ENCODE measurements at places on chromosomes 2 and 18. TPM values are rescaled to one million over a fixed set of nuclear protein-coding genes. Genes with fewer than 3 reads are reported as not detected.

GRCh38 chr2:215401896-215402379 is 33.9 kb downstream of the FN1 start:
- DNase-seq, result no peak

- DNase-seq, result no peak
Observed at GRCh38 chr18:76401498-76401897, 93.5 kb downstream of the ZNF516 start.

- no peak for DNase-seq
Observed at GRCh38 chr2:125330133-125330532, 1305.0 kb downstream of the CNTNAP5 start.

- DNase-seq, result no peak
Observed at GRCh38 chr2:240225660-240226475, 85.4 kb upstream of the OTOS start.

- DNase-seq, result no peak
Observed at GRCh38 chr2:11683476-11683875, 13.5 kb upstream of the NTSR2 start.

The DSEL gene
- 0.06 TPM for total RNA-seq

DNA sequence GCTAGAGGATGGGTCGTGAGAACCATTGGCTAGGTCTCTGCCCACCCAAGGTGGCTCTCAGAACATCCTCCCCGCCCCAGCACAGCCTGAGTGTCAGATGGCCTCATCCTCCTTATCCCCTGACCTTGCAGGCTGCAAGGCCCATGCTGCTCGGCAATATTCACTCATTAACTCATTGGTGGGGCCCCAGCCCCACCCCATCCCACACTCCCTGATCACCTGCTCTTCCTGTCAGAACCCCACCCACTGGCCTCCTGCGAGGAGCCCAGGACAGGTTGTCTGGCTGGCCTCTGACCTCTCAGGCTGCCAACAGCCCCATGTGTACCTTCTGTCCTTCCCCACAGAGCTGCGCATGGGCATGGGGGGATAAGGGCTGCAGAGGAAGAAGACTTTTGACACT is 5.3 kb downstream of the ADCY3 start:
- no peak for DNase-seq

DNA sequence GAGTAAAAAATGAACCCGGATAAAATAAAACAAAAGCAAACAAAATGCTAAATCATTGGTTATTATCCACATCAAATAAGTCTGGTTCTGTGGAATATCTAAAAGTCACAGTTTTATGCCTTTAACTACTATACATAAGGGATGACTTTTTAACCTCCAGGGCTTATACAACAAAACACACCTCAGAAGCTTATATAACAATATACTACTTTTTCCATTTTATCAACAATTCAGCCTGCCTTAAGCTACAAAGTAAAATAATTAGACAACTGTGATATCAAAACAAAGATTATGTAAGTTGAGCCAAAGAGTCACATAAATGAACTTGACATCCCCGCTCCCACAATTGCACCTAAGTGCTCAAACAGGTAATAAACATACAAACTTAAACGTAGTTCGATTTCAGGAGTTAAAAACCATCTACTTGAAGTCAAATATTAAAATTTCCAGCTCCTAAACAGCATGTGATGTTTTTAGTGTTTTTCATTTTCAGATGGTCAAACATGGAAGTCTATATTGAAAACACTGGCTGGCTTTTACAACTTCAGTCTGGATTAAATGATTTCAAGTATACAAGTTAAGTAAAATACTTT is 54.7 kb downstream of the ATIC start:
- no peak for DNase-seq

GRCh38 chr2:54724560-54725342 is 1.3 kb downstream of the EML6 start:
- no peak for DNase-seq

GRCh38 chr2:11127761-11128160 is 27.5 kb upstream of the SLC66A3 start:
- no peak for DNase-seq

The CRYGD gene
- total RNA-seq, result not detected

- no peak for DNase-seq
Observed at GRCh38 chr2:83654091-83654611, 804.9 kb downstream of the SUCLG1 start.

The GNLY gene
- not detected for total RNA-seq

The CACNB4 gene
- 14.3 TPM for total RNA-seq

GRCh38 chr2:26243470-26244308 is 743 bp downstream of the HADHA start:
- DNase-seq, result no peak

- DNase-seq, result no peak
Observed at GRCh38 chr2:15991231-15991630, 50.9 kb downstream of the MYCN start.

The ACTR3 gene
- total RNA-seq, result 225 TPM

DNA sequence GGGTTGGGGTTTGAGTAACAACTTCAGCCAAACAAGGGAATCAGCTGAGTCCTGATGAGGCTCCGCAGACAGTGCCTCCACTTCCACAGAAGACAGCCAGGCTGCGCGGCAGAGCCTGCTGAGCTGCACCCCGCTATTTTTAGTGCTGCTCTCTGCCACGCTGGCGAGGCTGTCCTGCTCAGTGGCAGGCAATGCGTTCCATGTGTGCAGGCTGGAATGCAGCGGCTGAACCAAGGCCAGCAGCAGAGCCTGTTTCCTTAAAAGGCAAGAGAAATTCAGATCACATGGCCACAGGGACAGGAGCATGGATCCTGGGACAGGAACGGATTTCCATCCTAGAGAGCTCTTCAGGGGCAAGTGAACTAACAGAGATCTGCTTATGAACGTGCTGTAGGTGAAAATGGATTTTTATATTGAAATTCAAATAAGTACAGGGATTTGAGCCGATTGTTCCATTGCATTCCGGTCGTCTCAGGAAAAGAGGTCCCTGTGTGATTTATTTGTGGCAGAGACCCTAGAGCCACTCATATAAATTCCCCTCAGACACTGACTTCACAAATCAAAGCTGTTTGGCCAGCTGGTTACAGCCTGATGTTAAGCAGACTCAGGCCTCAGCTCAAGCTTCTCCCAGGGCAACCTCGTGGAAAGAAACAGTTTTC is 98.7 kb downstream of the COL6A3 start:
- DNase-seq, result peak; percentile 71

The FAM237A gene
- not detected for total RNA-seq

The TEX44 gene
- total RNA-seq, result not detected

- DNase-seq, result no peak
Observed at GRCh38 chr2:230172852-230173251, 46.9 kb downstream of the SP110 start.

The MARCO gene
- total RNA-seq, result not detected

DNA sequence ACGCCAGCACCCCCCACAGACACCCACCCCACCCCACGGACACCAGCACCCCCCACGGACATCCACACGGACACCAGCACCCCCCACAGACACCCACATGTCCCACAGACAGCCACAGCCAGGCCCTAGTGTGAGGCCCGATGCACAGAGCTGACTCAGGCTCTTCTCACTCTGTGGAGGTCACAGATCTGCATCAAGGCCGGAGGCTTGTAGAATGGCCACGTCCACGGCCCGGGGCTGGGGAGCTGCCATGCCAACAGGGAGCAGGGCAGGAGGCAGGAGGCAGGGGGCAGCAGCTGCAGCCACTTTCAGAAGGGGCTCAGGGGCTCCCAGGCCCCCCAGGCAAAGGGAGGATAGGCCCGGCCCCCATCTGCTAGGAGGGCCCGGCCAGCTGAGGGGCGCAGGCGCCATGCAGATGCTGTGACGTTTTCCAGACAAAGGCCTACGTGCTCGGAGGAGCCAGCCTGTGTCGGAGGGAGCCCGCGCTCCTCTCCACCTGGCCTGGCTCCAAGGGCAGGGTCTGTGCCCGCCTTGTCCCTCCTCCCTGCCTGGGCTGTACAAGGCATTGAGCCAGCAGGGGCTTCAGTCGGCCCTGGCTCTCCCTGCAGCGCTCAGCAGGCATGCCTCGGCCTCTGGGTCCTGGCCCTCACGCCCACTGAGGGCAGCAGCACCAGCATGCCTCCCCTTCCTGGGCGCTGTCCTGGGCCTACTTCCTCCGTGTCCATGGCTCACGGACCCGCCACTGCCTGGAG is 249.0 kb downstream of the TWIST2 start:
- DNase-seq, result no peak

DNA sequence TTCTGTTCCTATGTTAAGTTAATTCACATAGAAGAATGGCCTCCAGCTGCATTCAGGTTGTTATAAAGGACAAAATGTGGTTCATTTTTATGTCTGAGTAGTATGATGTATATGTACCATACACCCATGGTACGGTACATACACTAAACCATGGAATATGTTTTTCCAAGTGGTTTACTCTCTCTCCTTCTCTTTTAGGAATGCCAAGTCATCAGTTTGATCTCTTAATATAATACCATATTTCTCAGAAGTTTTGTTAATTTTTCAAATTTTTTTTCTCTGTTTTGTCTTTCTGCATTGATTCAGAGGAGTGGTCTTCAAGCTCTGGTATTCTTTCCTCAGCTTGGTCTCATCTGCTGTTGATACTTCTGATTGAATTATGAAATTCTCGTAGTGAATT is 230.9 kb downstream of the DSEL start:
- DNase-seq, result no peak

DNA sequence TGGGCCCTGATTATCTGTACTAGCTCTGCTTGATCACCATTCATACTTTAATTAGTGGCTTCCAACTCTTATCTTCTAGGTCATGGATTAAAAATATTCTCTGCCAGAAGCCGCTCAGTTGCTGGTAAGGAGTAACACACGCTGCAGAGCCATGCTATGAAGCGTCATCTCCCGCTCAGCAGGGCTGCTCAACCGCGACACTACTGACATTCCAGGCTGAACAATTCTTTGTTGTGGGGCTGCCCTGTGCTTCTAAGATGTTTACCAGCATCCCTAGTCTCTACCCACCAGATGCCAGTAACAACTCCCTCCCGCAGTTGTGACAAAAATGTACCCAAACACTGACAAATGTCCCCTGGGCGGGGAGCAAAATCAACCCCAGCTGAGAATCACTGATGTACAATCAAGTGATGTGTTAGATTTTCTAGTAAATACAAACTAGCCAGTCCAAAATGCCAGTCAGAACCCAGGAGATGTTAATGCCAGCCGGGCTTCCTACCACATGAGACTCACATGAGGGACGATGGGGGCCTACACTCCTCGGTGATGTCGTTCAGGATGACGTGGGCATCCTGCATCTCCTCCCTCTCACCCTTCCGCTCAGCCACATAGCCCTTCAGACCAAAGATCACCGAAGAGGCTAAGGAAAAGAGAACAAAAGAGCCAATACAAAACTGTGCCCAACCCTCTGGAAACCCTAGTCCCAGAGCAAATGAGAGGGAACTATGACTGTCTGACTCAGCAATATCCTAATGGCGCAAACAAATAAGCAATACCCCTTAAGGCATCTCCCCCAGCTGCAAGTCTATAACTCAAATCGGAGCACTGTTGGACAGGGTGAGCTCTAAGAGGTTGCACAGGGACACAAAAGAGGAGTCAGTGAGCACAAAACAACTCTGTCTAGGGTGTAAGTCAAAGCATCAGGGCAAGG is 15.6 kb downstream of the ILKAP start:
- DNase-seq, result no peak

DNA sequence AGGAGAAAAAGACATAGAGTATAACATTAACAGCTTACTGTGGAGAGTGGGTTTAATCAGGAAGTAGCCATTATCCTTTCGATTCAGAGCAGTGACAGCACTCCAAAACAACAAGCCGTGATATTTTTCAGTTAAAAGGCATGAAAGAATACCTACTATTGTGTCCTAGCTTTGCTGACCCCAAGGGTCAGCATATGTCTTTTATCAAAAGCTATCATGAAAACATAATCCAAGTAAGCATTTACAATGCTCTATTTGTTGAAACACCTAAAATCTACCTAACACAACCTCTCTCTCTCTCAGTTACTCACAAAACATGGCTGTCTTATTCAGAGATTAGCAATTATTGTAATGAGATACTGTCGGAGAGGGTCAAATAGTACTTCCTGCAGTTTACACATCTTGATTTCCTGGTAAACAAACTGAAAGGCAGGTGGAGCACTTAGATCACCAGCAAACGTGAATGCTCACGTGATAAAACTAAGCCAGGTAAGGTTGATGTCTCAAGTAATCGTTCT is 100.0 kb downstream of the BAZ2B start:
- peak; percentile 35 for DNase-seq

DNA sequence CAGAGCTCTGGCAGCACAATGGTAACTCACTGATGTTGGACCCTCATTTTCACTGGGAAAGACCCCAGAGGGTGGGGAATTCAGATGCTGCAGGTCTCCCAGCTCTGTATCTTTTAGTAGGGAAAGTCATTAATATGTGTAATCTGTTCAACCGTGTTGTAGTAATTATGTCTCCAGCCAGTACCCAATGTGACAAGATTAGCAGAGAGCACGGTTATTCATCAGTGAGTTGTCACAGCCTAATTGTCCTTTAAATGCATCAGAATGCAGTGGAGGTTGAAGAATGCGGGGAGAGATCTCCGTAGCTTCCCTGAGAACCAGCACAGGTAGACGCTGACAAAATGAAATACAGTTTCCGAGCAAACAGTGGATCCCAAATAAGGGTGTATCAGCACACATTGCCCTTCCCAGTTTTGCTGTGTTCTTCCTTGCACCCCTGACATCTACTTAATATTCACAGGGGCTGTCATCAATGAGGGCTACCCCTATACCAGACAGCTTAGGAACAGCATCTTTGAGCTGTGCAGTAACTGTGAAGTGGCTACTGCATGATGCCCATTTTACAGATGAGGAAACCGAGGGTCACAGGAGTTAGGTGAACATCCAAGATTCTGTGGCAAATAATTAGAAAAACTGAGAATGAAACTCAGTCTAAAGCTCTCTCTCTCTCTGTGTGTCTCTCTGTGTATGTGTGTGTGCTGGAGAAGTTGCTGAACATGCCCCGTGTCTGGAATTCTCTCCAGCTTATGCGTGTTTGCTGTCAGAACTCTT is 430.4 kb upstream of the HS6ST1 start:
- DNase-seq, result no peak

GRCh38 chr2:29865512-29865911 is 55.9 kb downstream of the ALK start:
- DNase-seq, result no peak

- DNase-seq, result no peak
Observed at GRCh38 chr18:59628995-59629394, 68.2 kb downstream of the CCBE1 start.

DNA sequence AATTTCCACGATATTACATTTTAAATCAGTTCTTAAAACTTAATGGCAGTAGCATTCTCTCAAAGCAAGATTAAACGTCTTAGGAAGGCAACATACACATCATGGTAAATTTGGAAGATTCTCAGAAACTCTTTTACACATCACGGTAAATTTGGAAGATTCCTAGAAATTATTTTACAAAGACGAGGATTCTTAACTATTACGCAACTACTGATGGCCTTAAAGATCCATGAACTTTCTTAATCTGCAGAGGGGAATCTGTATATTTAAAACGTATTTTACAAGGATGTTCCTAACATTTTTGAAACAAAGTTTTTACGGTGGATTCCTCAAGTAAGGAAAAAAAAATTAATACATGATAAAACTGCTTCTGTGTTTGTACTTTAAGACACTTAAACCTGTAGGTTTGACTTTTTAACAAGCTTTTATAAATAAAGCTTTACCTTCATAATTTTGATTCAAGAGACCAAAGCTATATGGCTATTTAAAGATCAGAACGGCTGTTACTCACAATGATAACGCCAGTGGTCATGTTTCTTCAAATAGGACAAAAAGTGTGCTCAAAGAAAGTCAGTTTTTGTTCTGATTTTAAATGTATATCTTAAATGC is 1.7 kb downstream of the ATF2 start:
- DNase-seq, result no peak

- no peak for DNase-seq
Observed at GRCh38 chr2:84876369-84876768, 4.5 kb downstream of the TRABD2A start.
